ENCODE measurements at places on chromosomes 16 and 17.

DNA sequence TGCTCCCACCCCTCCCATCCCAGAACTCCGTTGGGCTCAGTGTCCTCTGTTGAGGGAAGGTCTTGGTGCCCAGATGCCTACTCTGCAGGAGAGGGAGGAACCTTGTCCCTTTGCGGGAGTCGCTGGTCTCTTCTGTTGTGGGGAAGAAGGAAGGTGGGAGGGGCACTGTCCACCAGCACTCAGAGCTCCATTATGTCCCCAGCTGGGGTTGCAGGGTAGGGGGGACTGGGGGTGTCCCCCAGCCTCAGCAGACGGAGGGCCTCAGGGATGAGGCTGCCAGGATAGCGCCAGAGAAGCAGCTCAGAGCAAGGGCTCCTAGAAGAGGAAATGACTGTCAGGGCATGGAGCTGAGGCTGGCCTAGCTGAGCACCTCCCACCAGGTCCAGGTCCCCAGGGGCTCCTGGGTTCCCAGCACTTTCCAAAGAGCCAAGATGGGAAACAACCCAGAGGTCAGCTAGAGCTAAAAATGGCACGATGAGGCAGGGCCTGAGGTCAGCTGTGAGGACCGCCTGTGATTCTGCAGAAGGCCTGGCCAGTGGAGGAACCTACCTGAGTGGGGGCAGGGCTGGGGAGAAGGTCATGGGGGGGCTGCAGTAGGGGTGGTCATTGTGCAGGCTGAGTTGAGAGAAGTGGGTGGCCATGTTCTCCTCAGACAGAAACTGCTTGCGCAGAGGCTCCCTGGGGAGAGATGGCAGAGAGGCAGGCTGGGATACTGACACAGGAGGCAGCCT, 893 bp downstream of the HCFC1R1 start:
- no peak for DNase-seq

DNA sequence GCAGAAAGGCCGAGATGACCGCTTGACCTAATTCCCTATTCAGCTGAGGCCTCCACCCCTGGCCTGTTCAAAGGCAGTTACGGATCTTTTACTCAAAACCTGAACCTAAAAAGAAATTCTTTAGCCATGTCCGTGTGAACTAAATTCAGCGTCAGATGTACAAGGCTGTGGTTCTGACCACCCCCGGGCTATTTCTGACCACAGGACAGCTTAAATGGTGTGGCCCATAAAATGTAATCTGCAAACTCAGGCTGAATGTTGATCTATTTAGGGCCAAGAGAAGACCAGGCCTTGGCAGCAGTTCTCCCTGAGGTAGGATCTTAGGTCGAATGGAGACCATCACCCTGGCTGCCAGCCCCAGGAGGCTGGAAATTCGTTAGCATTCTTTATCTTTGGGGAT, 485.5 kb downstream of the WWOX start:
- DNase-seq: no peak

GRCh38 chr17:17557796-17558195, 33.7 kb downstream of the PEMT start:
- DNase-seq: no peak

DNA sequence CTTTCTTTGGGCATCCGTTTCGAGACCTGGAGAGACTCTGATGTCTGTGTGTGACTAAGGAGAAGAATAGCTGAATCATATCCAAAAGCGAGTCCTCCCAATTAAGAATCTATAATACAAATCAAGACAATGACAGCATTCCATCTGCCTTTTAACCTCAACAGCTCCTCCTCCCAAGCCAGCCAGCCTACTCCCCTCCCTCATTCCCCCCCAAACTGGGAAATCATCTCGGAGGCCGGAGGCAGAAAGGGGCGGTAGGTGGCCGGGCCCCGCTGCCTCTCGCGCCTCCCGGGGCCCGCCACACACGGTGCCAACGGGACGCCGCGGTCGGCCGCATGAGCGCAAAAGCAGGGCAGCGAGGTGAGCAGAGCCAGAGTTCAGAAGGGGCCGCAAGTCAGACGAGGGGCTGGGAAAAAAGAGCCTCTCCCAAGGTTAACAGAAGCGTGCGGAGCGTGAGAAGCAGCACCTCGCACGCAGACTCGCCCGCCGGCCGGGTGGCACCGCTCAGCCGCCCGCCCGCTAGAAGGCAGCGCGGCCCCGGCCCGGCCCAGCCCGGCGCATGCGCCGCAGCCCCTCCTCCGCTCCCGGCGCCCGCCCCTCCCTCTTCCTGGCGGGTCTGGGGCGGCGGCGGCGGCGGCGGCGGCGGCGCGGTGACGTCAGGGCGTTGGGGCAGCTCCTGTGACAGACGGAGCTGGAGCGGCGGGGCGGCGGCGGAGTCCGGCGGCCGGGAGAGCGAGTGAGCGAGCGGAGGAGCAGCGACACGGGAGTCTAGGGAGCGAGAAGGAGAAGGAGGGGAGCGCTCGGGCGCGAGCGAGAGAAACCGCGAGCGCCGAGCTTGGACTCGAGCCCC, at the start of gene PAFAH1B1:
PAFAH1B1 (plus strand) TSS at position 684 of the 850 bp plus-strand sequence. CDS start 44,635 bp downstream, outside the sequence.
- DNase-seq: peak; percentile 94

DNA sequence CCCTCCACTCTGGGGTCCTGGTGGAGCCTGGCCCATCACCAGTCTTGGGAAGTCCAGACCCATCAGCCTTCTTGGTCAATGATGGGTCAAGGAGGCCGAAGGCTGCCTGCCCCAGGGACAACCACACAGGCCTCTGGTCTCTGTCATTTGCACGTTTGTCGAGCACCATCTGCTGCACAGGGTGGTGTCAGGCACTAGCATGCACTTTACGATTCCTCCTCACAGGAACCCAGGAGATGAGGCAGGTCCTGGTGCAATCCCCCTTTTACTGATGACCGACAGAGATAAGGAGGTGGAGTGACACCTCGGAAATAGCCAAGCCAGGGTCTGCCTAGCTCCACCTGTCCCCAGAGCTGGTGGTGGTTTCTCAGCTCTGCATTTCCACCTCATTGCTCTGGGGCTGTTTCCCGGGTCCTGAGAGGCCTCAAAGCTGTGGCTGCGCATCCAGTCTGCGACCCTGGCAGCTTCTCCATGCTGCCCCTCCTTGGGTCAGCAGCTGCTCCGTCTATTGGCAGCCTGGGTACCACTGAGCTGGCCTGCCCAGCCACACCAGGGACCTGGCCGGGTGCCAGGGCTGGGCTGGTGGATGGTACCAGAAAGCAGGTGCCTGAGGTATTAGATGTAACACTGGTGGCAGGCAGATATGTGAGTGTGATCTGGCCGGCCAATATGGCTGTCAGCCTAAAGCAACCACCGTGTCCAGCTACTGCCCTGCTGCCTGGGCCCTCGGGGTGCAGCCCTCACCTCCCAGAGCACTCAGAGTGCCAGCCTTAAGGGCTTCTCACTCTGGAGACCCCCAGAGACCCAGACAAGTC, 10.0 kb downstream of the MMP15 start:
- no peak for DNase-seq

DNA sequence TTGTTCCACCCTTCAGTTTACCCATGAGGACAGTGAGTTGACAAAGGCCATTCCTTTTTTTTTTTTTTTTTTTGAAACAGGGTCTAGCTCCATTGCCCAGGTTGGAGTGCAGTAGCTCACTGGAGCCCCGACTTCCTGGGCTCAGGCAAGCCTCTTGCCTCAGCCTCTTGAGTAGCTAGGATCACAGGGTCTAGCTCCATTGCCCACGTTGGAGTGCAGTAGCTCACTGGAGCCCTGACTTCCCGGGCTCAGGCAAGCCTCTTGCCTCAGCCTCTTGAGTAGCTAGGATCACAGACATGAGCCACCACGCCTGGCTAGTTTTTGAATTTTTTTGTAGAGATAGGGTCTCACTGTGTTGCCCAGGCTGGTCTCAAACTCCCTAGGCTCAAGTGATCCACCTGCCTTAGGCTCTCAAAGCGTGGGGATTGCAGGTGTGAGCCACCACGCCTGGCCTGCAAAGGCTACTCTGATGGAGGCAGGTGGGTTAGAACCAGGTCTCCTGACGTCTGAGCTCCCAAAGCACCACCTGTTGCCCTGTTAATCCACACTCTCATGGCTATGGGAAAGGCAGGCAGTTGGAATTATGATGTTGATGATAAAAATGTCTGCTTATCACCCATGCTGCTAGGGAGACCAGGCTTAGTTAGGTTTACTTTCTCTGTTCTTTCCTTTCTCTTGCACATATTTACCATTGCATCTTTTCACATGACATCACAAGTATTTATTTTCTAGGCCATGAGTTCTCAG, 65.2 kb downstream of the KSR1 start:
- no peak for DNase-seq

DNA sequence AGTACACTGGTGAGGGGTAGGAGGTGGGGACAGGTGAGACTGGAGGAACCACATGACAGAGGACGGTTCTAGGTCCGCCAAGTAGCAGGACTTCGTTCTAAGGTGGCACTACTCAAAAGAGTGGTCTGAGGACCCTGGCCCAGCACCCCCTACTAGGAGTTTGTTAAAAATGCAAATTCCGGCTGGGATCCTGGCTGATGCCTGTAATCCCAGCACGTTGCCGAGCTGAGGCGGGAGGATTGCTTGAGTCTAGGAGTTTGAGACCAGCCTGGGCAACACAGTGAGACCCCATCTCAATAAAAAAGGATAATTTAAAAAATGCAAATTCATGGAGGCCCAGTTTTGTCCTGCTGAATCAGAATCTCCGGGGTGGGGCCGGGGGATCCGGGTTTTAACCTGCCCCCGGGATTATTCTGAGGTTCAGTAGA, 59.1 kb downstream of the WSB1 start:
- DNase-seq: no peak

- no peak for DNase-seq
Measured at GRCh38 chr16:85750827-85751697, at the start of gene C16orf74. TSS of gene C16orf74 (minus strand) at chr16:85751096. CDS start at chr16:85735217, 15,879 bp downstream.

DNA sequence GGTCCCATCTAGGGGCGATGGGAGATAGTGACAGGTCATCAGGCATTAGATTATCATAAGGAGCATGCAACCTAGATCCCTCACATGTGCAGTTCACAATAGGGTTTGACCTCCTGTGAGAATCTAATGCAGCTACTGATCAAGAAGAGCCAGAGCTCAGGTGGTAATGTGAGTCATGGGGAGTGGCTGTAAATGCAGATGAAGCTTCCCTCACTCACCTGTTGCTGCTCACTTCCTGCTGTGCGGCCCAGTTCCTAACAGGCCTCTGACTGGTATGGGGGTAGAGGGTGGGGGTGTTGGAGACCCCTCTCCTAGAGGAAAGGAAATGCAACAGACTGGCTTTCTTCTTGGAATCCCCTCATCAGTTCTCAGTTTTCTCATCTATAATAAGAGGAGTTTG, 131.4 kb downstream of the CA10 start:
- no peak for DNase-seq

DNA sequence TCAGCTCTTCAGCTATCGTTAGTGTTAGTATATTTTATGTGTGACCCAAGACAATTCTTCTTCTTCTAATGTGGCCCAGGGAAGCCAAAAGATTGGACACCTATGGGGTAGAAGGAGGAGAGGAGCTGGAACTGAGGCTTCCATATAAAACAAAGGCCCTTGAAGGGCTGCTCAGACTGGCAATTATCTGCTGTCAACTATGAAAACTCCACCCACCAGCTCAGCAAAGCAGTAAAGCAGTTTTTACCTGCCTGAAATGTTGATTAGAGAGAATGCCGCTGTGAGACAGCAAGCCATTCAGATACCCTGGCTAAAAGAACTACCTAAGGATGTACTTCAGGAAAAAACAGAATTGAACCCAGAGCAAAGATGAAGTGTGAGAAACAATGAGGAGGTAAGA, 45.9 kb upstream of the GNAO1 start:
- DNase-seq: no peak

DNA sequence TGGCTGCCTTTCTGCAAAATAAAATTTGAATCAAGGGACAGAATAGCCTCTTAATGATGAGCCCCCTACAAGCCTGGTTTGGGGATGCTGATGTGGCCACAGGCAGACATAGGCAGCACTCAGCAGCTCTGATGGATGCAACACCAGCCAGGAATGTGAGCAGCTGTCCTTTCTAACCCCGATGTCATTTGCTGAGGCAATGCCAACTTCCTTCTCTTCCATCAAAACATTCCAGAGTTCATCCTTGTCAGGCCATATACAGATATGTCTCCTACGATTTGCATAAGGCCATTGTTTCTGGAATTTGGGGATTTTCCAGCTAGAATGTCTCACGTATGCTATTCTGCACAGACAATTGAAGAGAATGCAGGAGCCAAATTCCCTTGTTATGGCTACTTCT, 52.1 kb upstream of the MYOCD start:
- no peak for DNase-seq

DNA sequence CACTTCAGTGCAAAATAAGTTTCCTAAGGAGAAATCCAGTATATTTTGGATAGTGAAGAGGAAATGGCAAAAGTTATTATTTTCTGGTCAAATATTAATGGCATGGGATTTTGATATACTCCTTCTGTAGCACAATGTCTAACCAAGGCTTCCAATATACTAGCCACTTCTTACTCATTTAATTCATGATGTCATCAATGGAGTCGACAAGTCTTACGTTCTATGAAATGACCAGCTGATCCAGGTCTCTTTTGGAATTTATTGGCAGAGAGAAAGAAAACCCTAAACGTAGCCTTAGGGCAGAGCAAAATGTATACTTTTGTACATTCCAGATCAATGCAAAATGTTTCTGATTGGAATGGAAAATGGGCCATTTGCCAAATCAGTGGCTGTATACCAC, 8.3 kb upstream of the ABCA10 start:
- no peak for DNase-seq

DNA sequence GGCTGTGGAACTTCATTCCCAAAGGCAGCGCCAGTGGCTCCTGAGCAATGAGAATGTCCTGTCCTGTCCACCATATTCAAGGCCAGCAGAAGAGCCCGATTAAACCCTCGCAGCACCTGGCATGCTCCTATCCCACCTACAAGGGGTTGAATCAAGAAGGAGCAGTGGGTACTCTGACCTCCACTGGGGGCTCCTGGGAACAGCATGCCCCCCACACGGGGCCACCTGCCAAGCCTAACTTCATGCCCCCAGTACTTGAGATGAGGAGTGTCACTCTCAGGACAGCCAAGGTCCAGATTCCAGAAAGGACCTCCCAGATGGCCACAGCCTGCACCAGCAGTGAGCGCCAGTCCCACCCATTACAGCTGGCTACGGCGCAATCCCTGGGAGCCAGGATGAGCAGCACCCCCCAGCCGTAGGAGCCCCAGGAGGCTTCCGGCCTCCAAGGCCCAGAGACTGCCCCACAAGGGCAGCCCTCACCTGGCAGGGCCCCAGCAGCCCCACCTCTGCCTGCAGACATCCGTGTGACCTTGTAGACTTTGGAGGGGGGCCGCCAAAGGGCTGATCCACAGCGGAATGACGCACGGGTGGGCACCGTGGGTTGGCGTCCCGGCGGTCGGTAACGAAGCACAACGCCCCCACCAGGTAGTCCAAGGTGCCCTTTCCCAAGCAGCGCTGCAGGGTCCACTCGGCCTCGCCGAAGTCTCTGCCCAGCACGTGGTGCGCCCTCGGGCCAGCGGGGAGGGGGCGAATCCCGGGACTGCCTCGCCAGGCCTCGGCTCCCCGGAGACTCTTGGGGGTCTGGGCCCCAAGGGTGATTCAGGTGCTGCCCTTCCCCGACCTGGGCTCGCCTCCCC, 1.0 kb upstream of the MPDU1 start:
- DNase-seq: no peak

- DNase-seq: no peak
Measured at GRCh38 chr17:46136820-46137219, 56.4 kb downstream of the KANSL1 start.

DNA sequence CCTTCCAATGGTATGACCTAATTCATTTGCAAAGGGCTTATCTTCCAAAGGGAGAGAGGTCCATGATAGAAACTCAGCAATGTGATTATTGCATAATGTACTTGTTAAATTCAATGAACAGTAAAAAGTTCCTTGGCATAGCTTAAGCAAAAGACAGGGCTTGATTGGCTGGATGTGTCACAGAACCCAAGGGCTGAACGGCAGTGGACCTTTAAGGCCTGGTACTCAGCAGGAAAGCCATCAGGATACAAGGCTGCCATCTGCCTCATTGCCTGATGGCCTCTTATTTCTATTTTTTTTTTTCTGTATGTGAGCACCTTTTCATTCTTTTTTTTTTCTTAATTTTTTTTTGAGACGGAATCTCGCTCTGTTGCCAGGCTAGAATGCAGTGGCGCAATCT, 208.9 kb upstream of the WSCD1 start:
- no peak for DNase-seq

All from CD4-positive, alpha-beta T cell treated with Interleukin-15 for 4 hours (primary cell).